Activated CD4-positive, alpha-beta T cell treated with anti-CD3 and anti-CD28 coated beads, Interleukin-2, amount 50 U/mL, for 4 hours (primary cell): ENCODE measurements at places on chromosomes 16 and 17.

- no peak for DNase-seq
Measured at GRCh38 chr17:28298449-28298848, 20.6 kb upstream of the TMEM97 start.

GRCh38 chr17:79740413-79740812 lies 9.7 kb downstream of the ENPP7 start:
- no peak for DNase-seq

- no peak for DNase-seq
Measured at GRCh38 chr17:35345926-35346771, 27.3 kb downstream of the SLFN11 start.

GRCh38 chr16:82071421-82071820 lies 36.4 kb downstream of the HSD17B2 start:
- no peak for DNase-seq

DNA sequence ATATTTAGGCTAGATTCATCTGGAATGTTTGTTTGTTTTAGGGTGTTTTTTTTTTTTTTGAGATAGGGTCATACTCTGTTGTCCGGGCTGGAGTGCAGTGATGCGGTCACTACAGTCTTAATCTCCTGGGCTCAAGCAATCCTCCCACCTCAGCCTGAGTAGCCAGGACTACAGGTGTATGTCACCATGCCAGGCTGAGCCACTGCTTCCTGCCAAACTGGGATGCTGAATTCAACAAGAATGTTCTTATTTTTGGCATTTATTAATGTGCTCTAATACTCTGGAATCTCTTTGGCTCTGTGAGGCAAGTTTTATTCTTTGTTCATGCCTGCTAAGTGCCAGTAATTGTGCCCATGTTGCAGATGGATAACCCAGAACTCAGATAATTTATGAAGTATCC lies 21.5 kb downstream of the SP2 start:
- no peak for DNase-seq

DNA sequence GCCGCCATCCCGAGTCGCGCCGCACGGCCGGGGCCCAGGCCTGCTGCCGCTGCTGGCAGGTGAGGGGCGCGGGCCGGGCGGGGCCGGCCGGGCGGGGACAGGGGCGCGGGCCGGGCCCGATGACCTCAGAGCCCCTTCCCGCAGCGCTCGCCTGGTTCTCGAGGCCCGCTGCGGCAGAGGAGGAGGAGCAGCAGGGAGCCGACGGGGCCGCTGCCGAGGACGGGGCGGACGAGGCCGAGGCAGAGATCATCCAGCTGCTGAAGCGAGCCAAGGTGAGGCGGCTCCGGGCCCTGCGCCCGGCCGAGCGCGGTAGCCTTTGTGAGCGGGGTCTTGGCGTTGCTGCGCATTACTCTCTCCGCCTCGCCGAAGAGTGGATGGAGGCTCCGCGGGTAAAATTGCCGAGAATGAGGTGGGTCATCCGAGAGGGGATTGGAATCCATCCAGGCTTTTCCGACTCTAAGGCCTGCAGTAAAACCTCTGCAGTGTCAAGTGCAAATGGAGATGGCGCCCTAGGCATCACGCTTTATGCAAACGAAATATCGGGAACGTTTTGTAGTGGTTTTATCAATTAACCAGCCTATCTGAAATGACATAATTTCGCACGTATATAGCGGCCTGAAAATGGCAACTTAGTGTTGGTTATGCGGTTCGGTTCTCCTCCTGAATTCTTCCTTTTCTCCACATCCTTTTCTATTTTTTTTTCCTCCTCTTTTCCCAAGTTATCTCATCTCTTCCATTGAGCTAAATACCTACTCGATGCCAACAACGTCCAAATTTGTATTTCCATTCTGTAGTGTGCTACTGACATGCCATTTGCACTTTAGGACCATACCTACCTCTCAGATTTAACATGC lies 577 bp downstream of the TTC19 start:
- no peak for DNase-seq

DNA sequence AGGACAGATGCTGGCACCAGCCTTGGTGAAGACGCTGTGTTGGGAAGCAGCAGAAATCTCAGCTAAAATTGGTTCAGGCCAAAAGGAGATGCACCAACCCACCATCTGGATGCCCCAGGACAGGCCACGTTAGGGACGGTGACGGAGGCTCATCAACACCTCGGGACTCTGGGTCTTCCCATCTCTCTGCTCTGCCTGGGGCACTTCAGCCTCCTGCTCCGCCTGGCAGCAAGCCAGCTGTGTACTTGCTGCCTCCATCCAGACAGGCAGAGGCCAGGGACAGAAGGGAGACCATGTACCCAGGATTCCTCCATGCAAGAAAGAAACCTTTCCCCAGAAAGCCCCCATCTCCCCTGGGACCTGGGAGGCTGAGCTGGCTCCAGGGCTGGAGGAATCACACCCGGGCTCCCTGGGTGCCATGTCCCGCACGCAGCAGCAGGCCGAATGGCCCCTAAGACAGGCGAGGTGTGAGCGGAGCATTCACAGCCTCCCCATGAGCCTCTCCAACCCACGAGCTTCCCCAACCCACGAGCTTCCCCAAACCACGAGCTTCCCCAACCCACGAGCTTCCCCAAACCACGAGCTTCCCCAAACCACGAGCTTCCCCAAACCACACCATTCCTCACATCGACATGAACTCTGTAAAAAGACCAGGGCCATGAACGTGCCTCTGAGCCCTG lies 274.5 kb downstream of the C16orf95 start:
- no peak for DNase-seq

- DNase-seq: no peak
Measured at GRCh38 chr17:28889996-28890395, 7.5 kb downstream of the FLOT2 start.

DNA sequence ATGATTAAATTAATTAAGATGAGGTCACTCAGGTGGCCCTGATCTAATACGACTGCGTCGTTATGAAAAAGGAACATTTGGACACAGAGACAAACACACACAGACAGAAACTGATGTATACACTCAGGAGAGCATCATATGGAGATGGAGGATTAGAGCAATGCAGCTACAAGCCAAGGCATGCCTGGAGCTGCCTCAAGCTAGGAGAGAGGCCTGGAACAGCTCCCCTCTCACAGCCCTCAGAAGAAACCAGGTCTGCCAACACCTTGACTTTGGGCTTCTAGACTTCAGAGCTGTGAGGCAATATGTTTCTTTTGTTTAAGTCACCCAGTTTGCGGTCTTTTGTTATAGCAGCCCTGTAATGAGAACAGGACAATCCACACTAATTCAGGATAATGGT lies 318.9 kb downstream of the HS3ST3B1 start:
- DNase-seq: no peak

GRCh38 chr16:58485184-58485887 lies 14.6 kb upstream of the NDRG4 start:
- DNase-seq: no peak

DNA sequence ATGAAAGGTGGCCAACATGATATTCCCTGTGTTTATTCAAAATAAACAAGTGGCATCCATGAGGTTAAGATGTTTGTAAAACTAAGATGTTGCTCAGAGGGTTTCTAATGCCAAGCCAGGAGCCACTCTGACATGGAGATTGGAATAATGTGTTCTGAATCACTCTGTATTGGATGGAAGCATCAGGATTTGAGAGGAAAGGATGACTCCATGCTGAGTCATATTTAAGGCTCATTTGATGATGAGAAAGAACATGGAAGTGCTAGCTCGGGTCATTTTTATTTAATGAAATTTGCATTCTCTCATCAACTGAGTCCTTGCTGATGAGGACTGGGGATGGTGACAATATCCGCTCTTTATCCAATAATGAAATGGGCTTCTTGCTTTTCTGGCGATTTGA lies 6.2 kb downstream of the VAT1L start:
- DNase-seq: no peak

- no peak for DNase-seq
Measured at GRCh38 chr17:81064678-81065475, 29.9 kb downstream of the BAIAP2 start.

- no peak for DNase-seq
Measured at GRCh38 chr17:36671144-36671543, 69.8 kb downstream of the MRM1 start.

- no peak for DNase-seq
Measured at GRCh38 chr17:79515646-79516571, 94.9 kb downstream of the RBFOX3 start.

DNA sequence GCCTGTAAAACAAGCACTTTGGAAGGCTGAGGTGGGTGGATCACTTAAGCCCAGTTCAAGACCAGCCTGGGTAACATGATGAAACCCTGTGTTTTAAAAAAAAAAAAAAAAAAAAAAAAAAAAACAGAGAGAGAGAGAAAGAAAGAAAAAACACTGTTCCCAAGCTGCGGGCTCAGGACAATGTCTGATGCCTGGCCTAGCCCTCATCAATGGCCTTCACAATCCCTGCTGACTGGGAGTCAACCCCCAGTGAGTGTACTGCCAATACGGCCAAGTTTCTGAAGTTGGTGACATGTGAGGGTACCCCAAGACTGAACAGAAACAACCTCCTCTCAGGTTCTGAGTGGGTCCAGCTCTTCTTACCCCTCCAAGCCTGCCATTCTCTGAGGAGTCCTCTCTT lies 116.5 kb downstream of the ZNF778 start:
- no peak for DNase-seq

GRCh38 chr17:34071886-34072420 lies 183.1 kb upstream of the CCL2 start:
- no peak for DNase-seq

GRCh38 chr16:80500116-80500859 lies 40.5 kb upstream of the DYNLRB2 start:
- no peak for DNase-seq

DNA sequence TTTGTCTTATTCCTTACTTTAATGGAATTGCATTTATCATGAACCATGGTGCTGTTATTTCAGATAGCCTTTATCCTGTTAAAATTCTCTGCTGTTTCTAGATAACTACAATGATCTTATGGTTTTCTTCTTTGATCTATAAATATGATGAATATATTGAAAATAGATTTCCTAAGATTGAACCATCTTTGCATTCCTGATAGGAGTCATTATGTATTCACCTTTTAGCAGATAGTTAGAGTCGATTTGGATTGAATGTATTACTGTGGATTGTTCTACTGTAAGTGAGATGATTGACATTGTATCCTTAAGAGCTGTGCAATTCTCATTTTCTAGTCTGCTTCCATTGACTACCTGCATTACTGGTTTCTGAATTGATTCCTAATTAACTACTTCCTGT lies 165.0 kb upstream of the CACNG3 start:
- no peak for DNase-seq

DNA sequence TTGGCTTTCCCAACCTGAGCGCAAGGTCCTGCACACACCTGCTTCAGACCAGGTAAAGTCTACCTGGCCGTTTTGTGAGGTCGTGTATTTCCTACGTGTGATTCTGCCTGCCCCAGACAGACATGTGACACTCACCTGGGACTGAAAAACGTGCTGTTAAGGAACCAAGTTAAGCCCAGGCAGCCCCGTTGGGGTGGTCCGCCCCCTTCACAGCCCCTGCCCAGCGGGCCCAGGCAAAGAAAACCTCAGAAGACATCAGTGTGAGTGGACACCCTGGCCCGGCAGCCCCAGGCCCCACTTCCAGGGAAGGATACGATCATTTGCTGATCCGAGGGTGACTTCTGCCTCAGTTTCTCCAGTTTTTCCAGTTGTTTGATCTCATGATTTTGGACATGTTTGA lies 4.7 kb downstream of the CIBAR2 start:
- DNase-seq: no peak

DNA sequence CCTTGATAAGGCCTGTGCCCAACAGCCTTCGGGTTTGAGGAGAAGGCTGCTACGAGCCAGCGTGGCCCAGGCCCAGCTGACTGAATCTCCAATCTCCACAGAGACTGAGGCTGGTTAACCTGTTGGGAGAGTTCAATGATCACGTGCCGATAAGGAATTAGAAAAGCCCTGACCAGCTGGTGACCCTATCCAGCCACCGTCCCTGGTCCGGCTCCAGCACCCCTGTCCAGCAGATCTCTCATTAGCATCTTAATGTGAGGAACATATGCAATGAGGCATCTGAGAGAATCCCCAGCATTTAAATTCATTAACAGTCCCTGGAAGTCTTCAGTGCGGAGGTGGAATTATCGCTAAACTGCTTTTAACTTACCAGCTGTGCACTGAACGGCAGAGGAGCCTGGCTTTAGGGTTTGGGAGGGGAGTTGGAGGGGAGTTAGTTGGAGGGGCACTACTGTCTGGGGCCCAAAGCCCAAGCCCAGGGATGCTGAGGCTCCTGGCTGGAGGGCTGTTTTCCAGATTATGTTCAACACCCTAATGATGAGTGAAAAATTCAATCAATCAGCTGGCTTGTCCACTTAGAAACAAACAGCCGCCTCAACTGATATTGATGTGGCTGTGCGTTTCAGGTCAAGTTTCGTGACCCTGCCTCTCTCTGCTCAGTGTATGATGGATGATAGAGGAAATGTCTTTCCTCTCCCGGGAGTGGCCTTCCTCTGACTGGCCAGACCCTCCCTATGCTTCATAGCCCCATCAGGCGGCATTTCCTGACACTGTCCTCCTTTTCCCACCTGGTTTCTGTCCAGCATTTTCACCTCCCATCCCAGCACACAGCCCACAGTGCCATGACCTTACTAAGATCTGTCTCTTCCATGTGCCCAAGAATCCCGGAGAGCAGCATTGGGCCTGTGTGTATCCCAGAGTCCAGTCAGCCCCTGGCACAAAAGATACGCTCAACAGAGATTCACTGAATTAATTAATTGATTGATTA lies 184.5 kb downstream of the CCT6B start:
- DNase-seq: no peak

DNA sequence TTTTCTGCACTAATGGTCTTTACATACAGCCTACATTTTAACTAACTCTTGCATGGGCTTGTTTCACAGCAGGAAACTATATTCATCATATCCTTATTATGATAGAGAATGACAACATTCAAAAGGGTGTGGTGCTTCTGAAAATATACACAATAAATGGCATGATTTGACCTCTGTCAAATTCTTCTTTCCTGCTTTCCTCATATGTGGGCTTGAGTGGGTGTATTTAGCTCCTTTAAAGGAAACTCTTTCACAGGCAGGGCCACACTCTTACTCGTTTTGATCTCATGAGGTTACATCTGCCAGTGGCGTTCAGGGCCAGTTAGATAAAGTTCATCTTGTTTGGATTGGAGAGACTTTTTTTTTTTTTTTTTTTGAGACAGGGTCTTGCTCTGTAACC lies 6.1 kb downstream of the SLC35G3 start:
- DNase-seq: no peak

- DNase-seq: no peak
Measured at GRCh38 chr16:27321013-27321915, 7.5 kb downstream of the IL4R start.

- no peak for DNase-seq
Measured at GRCh38 chr17:40175928-40176753, 1.1 kb upstream of the RAPGEFL1 start.
